ENCODE measurements at places on chromosomes 4 and X. TPM values are rescaled to one million over a fixed set of nuclear protein-coding genes. Genes with fewer than 3 reads are reported as not detected.

- H3K4me1 ChIP-seq, result no peaks in the 10 kb centered on the region
- no peaks in the 10 kb centered on the region for H3K27me3 ChIP-seq
- no peak overlapping the region for H3K27ac ChIP-seq
- no peak for DNase-seq
- no peaks in the 10 kb centered on the region for H3K36me3 ChIP-seq
- H3K4me3 ChIP-seq, result no peak overlapping the region
Observed at GRCh38 chr4:41787931-41788330, 39.4 kb upstream of the PHOX2B start.

- H3K36me3 ChIP-seq, result no peaks in the 10 kb centered on the region
- H3K4me3 ChIP-seq, result no peak within 1 kb of the TSS
- H3K27ac ChIP-seq, result no peak within 1 kb of the TSS
- DNase-seq, result no peak
- peaks cover 4% of the 10 kb centered on the region for H3K27me3 ChIP-seq
- no peaks in the 10 kb centered on the region for H3K4me1 ChIP-seq
Observed at GRCh38 chr4:73620115-73620792, at the start of gene RASSF6. RASSF6 (minus strand) TSS chr4:73620436; CDS start chr4:73611795, 8,641 bp downstream.

GRCh38 chrX:6170424-6170823 lies 58.2 kb downstream of the NLGN4X start:
- DNase-seq, result no peak
- H3K27me3 ChIP-seq, result no peaks in the 10 kb centered on the region
- H3K36me3 ChIP-seq, result no peaks in the 10 kb centered on the region
- no peak overlapping the region for H3K27ac ChIP-seq
- no peak overlapping the region for H3K4me3 ChIP-seq
- H3K4me1 ChIP-seq, result no peaks in the 10 kb centered on the region

DNA sequence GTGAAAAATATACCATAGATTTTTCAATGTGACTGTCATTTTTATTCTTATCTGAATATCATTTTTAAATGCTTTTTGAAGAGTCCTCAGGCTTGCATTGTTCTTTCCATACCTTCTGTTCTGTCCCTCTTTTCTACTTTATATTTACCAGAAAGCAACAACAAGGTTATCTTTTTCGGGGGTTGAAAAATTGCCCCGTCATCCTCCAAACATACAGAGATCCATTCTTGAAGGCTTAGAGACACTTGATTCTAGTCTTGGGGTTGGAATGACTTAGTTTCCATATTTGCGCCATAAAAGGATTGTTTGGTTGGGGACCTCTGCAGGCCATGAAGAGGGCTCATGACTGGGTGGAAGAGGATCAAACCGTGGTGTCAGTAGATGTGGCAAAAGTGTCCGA lies 63.5 kb downstream of the FAM114A1 start:
- H3K36me3 ChIP-seq, result no peaks in the 10 kb centered on the region
- no peak overlapping the region for H3K4me3 ChIP-seq
- DNase-seq, result no peak
- no peaks in the 10 kb centered on the region for H3K4me1 ChIP-seq

- no peak overlapping the region for H3K27ac ChIP-seq
- peaks cover 4% of the 10 kb centered on the region for H3K27me3 ChIP-seq
- no peaks in the 10 kb centered on the region for H3K36me3 ChIP-seq
Observed at GRCh38 chr4:17761062-17761461, 20.4 kb downstream of the FAM184B start.

- peaks cover 3% of the 10 kb centered on the region for H3K36me3 ChIP-seq
- DNase-seq, result no peak
- H3K4me3 ChIP-seq, result no peak overlapping the region
- H3K27me3 ChIP-seq, result no peaks in the 10 kb centered on the region
- H3K4me1 ChIP-seq, result peaks cover 6% of the 10 kb centered on the region
Observed at GRCh38 chr4:87088186-87088585, 132.2 kb downstream of the KLHL8 start.

DNA sequence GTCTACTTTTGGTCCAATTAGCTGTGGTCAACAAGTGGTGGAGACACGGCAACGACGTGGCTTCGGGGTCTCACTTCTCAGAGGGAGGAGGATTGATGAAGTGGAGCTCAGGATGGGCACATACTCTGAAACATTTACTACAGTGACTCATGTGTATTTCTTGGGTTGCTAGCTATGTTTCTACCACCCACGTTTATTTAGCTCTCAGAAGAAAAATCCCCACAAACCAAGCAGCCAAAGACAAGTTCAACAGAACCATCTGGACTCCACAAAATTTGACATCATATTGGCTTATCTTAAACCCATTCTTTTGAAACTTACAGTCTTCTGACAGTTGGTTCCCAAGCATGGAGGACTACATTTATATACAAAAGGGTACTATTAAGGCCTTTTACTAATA lies 158.0 kb downstream of the CBLL2 start:
- no peak overlapping the region for H3K27ac ChIP-seq
- DNase-seq, result no peak
- H3K27me3 ChIP-seq, result peaks cover 6% of the 10 kb centered on the region
- no peaks in the 10 kb centered on the region for H3K4me1 ChIP-seq
- no peak overlapping the region for H3K4me3 ChIP-seq

TEX13B gene
- polyA plus RNA-seq, result not detected

PHOX2B gene
- polyA plus RNA-seq, result not detected

ENPP6 gene
- polyA plus RNA-seq, result 0.13 TPM

ADH6 gene
- not detected for polyA plus RNA-seq
